ENCODE measurements at places on chromosomes 2 and 18.

- DNase-seq: no peak
Observed at GRCh38 chr2:49827366-49827765, 673.1 kb upstream of the FSHR start.

- DNase-seq: no peak
Observed at GRCh38 chr18:63708650-63709049, 5.9 kb downstream of the SERPINB11 start.

- DNase-seq: no peak
Observed at GRCh38 chr2:57696016-57696415, 350.6 kb upstream of the VRK2 start.

DNA sequence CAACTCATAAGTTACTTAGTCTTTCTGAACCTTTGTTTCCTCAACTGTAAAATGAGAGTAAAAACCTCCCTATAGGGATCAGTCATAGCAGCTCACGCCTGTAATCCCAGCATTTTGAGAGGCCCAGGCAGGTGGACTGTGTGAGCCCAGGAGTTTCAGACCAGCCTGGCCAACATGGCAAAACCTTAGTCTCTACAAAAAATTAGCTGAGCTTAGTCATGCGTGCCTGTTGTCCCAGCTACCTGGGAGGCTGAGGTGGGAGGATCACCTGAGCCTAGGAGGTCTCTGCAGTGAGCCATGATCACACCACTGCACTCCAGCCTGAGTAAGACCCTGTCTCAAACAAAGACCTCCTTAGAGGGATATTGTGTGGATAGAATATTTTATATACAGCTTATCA, 2.3 kb downstream of the GPR155 start:
- DNase-seq: no peak

DNA sequence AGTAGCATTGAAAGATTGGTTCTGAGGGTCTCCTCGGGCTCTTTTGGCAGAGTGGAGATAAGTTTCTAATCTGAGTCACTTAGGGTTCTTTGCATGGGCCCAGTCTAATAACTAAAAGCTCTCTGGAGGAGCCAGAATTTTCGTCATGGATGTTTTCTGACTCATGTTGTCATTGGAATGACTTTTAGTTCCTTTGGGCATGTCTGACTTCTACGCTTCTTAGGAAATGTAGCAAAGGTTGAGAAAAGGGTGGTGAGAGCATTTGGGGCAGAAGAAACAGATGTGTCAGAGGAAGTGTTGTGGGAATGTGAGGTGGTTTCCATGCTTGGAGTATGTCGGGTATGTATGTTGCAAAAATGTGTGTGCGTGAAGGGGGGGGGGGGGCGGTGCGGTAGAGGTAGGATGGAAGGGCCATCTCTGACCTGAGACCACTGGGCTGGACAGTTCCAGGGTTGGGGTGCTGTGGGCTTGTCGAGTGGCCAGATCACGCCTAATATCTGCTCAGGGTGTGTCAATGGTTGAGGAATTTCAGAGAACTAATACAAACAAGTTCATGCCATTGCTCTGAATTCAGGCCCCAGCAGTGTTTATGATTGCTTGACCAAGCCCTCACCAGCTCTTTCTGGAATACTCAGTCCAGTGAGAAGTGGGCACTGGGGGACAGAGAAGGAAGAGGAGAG, 26.9 kb downstream of the KLHL29 start:
- no peak for DNase-seq

DNA sequence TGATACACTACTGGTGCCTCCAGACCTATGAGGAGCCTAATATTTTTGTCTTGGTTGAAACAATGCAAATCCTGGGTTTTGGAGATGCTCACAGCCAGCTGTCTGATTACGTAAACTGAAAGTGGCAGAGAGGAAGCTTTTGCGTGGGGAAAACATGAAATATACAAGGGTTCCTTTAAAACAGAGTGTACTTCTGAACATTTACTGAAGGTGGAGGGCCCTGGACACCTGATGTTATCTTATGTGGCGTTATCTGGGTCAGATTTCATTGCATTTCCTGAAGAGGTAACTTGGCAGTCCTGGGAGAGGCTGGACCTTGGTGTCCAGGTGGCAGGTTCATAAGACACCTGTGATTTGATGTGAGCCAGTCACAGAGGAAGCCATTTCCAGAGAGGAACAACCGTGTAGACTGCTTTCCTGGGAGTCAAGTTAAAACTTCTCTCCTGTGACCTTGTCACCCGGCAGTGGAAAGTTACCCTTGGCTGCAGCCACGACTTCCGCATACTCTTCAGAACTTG, 105.0 kb downstream of the NEDD4L start:
- no peak for DNase-seq

- DNase-seq: no peak
Observed at GRCh38 chr2:171964308-171964707, 35.4 kb upstream of the METAP1D start.

GRCh38 chr2:96188821-96189526, 19.7 kb downstream of the STARD7 start:
- no peak for DNase-seq

DNA sequence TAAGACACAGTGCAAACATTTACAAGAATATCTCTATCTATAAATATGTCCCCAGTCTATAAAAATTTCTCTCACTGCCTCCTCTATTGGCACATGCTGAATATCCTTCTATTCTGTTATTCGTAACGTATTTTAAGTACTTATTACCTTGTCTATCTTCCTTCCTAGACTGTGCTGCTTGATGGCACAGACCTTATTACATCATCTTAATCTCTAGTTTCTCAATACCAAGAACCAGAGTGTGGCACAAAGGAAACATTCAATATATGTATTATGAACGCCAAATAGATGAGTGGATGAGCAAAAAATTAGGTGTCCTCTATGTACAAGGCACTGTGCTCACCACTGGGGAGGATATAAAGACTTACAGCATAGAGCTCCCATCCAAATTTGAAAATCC, 282.8 kb downstream of the NBAS start:
- DNase-seq: peak; percentile 4

- peak; percentile 97 for DNase-seq
Observed at GRCh38 chr2:173048897-173049661, 26.6 kb upstream of the MAP3K20 start.

- no peak for DNase-seq
Observed at GRCh38 chr2:98142106-98142791, 55.3 kb downstream of the VWA3B start.

DNA sequence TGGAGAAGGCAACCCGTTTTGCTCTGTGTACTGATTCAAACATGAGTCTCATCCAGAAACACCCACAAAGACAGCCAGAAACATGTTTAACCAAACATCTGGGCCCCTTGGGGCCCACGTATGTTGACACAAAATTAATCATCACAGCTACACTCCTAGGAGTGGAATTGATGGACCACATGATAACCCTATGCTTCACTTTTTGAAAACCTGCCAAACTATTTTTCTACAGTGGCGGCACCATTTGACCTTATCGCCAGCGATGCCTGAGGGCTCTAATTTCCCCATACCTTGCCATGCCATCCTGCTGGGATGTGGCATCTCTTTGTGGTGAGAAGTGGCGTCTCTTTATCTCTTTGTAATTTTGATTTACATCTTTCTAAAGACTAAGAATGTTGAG, 38.5 kb downstream of the PSMG2 start:
- DNase-seq: no peak

- no peak for DNase-seq
Observed at GRCh38 chr18:39037925-39038324, 1472.3 kb upstream of the CELF4 start.

GRCh38 chr18:59200787-59201186, 19.2 kb upstream of the GRP start:
- peak; percentile 2 for DNase-seq

DNA sequence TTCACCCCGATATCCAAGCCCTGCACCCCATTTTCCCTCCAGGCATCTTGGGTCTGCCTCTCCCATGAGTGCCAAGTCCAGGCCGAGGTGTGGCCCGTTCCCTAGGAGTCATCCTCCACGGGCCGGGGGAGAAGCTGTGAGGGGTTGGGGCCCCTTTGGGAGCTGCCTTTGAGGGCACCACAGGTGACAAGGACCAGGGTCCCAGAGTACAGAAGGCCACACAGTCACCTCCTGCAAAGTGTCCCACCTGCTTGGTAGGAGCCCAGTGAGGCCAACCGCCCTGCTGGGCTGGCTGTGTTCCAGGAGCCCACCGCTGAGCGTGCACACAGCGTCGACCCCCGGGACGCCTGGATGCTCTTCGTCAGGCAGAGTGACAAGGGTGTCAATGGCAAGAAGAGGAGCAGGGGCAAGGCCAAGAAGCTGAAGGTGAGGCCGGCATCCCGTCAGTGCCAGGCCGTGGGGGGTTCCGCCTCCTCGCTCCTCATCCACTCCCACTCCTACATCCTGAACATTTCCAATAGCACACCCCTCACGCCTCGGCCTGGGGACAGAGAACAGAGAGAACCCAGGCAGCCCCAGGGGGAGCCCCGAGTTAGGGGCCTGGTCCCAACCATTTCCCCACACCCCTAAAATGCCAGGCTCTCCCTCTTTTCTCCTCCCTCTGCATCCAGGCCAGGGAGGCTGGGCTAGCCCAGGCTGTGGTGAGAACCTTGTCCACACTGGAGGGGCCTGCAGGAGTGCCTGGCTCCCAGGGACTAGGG, 2.7 kb downstream of the ERFE start:
- DNase-seq: no peak

DNA sequence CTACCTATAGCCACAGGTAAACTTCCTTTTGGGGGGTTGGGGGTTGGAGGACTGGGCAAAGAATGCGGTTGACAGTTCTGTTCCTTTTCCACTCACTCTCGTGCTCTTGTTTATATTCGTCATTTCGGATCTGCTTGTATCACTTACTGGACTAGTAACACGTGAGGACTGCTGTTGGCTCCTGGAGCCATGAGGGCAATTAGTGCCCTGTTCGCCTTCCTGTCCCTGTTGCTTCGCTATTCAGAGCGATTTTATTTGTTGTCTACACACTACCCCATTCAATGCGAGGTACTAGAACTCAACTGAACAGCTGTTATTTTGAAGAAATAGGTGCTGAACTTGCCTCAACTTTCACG, 1.1 kb downstream of the KCNJ3 start:
- no peak for DNase-seq

- DNase-seq: no peak
Observed at GRCh38 chr18:6561016-6561415, 146.3 kb upstream of the L3MBTL4 start.

DNA sequence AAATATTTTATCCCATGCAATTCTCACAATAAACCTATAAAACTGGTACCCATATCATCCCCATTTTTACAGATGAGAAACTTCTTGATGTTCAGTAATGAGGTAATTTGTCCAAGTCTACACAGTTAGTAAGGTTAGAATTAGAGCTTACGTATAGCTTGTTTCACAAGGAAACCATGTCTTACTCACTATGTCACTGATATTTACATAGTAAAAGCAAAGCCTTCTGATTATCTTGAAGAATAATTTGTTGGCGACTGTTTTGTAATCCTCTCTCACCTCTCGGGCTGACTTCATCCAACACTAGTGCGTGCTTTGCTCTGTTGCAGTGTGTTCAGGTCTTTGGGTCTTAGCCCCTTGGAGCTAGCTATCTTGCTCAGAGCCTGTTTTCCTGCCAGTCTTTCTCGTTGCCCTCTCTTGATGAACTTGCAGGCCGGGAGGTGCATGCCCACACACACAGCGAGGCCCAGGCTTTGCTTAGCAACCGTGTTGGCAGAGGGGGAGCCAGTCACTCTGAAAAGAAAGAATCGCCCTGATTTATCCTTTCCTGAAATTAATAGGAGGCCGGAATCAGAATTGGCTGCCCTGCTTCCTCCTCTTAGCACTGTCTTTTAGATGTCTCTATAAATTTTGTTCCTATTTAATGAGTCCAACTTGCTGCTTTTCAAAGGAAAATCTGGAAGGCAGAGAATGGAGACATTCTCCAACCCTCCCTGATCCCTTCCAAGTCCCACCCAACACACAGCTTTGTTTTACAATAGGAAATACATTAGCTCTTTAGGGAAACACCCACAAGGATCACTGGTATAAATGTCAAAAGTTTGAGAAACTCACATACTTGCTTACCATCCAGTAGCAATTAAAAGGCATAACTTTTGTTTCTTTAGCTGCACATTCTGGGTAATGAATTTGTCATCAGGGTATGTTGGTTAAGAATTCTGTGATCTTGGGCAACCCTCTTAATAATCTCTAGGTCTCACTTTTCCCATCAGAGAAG, 97.6 kb upstream of the SEC11C start:
- DNase-seq: no peak

DNA sequence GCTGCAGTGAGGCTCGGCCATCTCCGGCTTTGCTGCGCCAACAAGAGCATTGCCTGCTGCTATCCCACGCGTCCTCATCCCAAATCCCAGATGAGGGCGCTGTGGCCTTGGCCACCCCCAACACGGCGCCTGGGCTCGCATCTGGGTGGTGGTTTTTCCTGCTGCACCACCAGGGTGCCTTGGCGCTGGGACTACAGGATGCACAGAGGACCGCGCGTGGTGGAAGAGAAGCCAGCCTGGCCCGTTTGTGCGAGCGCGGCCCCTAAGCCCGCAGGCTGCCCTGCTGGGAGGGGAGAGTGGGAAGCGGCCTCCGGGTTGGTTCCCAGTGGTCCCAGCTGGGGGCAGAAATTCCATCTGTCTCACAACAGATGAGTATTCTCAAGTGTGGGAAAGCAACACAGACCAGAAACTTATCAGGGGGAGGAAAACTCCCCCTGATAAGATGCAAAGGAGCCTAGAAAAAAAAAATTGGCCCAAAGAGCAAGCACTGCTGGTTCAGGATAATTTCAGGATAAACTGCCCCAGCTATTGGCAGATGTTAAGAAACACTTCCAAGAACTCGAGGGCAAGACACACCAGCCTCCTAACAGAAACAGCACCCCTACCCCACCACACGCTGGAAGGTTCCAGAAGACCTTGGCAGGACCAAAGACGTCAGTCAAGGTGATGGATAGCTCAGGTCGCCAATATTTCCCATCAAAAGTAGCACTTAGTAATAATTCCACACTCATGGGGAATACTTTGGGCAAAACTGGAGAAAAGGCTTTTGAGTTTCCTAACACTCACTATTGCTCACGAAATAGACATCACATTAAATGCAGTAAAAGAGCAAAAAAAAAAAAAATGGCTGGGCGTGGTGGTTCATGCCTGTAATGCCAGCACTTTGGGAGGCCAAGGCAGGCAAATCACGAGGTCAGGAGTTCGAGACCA, 152.1 kb downstream of the PXDN start:
- DNase-seq: peak; percentile 25

DNA sequence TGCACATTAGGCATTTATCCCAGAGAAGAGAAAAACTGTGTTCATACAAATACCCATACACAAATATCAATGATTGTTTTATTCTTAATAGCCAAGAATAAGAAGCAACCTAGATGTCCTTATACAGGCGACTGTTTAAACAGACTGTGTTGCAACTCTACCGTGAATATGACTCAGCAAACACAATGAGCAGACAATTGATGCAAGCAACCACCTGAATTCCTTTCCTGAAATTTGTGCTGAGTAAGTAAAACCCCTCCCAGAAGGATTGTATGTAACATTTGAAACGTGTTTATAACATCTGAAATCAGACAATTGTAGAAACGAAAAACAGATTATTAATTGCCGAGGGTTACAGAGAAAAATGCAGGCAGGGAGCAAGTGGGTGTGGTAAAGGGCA, 621.9 kb upstream of the SOX11 start:
- DNase-seq: peak; percentile 43
